ENCODE measurements at places on chromosomes 3 and 15. TPM values are rescaled to one million over a fixed set of nuclear protein-coding genes. Genes with fewer than 3 reads are reported as not detected.
A peak's percentile ranks its signal among the peaks of the same experiment; 100 is the strongest.

Gene TPM1
- total RNA-seq = 16,693 TPM

Gene CLDN18
- not detected for total RNA-seq

- no peaks in the 10 kb centered on the region for H3K4me1 ChIP-seq
- no peak for DNase-seq
- H3K36me3 ChIP-seq = no peaks in the 10 kb centered on the region
- no peak overlapping the region for H3K4me3 ChIP-seq
- H3K27me3 ChIP-seq = no peaks in the 10 kb centered on the region
These were observed 1012.7 kb downstream of the FHIT start for GRCh38 chr3:60238550-60238949.

DNA sequence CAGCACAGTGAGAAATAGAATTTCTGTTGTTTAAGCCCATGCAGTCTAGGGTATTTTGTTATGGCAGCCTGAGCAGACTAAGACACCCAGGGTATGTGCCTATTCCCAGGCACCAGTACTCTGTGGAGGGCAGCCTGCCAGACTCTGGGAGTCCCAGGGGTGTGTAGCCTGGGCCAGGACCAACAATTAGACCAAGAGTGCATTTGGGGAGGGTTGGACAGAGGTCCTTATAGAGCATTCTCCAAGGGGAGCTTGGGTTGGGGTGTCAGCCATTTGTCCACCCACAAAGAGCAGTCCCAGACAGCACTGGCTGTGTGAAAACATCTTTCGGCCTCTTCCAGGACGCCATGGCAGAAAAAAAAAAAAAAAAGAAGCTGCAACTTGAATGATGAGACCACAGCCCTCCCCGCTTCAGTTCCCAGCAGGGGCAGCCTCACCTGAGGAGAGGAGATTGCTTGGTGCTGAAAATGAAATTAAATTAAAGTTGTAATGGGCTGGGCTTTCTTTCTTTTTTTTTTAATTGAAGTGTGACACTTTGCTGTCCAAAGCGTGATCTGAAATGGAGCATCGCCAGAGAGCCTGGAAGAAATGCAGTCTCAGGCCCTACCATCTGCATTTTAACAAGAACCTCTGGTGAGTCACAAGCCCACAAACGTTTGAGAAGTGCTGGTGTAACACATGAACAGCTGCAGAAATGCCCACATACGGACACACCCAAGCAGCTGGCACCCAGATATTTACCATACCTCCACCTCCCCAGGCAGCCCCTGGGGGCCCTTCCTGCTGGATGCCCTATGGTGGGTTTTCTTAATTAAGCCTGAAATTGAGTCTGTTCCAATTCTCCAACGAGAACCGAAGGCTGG is 21.3 kb upstream of the CAV3 start:
- no peak for DNase-seq
- no peak overlapping the region for H3K27ac ChIP-seq
- no peak overlapping the region for H3K4me3 ChIP-seq
- no peaks in the 10 kb centered on the region for H3K4me1 ChIP-seq
- H3K27me3 ChIP-seq = no peaks in the 10 kb centered on the region
- H3K36me3 ChIP-seq = no peaks in the 10 kb centered on the region

DNA sequence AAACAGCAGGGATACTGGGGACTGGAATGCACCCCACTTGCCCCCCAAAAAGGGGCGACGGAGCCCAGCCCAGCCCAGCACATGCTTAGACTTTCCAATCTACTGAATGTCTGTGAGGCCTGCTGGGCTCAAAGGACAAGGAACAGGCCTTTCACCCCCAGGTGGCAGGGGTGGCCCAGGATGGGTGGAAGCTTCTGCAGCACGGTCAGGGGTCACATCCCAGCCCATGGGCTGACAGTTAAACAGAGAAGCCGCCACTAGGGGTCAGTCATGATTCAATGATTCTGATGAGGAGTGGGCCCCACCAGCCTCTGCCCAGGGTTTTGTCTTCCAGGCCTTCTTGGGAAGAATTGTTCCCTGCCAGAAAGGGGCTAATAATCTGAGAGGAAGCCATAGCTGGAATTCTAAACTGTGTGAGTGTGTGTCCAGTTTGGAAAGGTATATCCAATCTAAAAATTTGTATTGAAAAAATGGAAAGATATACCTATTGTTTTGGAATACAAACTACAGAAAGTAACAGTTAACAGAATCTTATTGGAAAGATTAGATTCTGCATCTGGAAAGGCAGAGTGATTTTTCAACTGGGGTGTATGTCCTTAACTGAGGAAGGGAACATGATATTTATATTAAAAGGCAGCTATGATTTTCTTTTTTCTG is 2.2 kb downstream of the CHRNB4 start:
- peaks cover 6% of the 10 kb centered on the region for H3K27me3 ChIP-seq
- H3K27ac ChIP-seq = no peak overlapping the region
- H3K4me3 ChIP-seq = no peak overlapping the region
- DNase-seq = peak; percentile 49
- H3K36me3 ChIP-seq = no peaks in the 10 kb centered on the region

DNA sequence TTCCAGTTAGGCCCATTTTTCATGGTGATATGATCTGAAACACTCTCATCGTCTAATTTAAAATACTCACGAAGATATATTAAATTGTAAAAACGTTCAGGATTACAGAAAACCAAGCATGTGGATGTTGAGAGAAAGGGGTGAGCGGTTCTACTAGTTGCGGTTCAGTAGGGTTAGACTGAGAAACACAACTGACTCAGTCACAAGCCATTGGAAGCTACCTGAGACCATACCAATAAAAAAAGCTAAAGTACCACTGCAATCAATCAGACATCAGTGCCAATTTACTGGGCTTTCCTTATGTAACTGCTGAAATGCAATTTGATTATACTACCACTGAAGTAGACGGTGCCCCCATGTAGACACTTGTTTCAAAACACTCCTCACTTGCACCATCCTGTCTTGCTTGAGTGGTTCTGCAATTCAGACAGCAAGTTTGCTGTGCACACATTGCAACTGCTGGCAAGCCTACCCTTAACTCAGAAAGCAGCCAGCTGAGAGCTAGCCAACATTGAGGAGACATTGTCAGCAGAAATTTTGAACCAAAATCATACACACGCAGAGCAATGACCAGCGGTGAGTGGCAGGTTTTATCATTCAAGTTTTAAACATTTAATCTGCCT is 368.7 kb upstream of the ARHGEF26 start:
- no peaks in the 10 kb centered on the region for H3K36me3 ChIP-seq
- no peaks in the 10 kb centered on the region for H3K4me1 ChIP-seq
- no peak overlapping the region for H3K4me3 ChIP-seq
- no peaks in the 10 kb centered on the region for H3K27me3 ChIP-seq

- peaks cover 24% of the 10 kb centered on the region for H3K4me1 ChIP-seq
- H3K4me3 ChIP-seq = peak overlapping the region; percentile 42
- peak overlapping the region; percentile 73 for H3K27ac ChIP-seq
- DNase-seq = no peak
- H3K36me3 ChIP-seq = no peaks in the 10 kb centered on the region
- H3K27me3 ChIP-seq = no peaks in the 10 kb centered on the region
These were observed 77.0 kb upstream of the IL12A start for GRCh38 chr3:159911664-159912037.

DNA sequence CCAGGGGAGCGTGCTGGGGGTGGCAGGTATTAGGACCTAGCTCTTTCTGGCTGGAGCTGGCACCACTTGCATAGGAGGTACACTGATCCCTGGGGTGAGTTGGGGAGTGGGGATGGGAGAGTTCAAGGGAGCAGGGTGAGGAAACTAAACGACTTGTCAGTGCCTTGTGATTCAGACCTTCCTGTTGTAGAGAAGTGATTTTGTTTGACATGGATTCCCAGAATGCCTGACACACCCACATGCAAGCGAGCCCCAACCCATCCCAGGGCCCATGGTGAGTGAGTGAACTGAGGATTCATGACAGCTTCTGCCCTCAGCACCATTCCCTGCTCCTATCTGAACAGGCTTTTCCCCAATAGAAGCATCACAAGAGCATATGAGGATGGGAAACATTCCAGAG is 15.6 kb upstream of the UBE2Q2 start:
- H3K27me3 ChIP-seq = no peaks in the 10 kb centered on the region
- no peaks in the 10 kb centered on the region for H3K36me3 ChIP-seq
- H3K4me1 ChIP-seq = no peaks in the 10 kb centered on the region
- H3K27ac ChIP-seq = no peak overlapping the region

Data from heart right ventricle (tissue), 16 donors.